ENCODE measurements at places on chromosomes 5 and 9.

DNA sequence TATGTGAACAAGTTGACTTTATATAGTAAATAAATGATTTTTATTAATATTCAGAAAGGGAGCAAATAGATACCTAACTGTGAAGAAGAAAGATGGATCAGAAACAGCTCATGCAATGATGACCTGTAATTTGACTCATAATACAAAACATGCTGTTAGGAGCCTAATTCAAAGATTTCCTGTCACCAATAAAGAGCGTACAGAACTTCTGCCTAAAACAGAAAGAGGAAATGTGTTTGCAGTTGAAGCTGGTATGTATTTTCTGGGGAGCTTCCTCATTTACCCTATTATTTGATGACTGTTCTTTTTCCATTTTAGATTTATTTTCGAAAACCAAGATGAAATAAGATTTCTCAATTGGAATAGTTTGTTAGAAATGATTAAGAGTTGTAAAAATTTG lies 11.4 kb downstream of the YTHDC2 start:
- no peak for DNase-seq

DNA sequence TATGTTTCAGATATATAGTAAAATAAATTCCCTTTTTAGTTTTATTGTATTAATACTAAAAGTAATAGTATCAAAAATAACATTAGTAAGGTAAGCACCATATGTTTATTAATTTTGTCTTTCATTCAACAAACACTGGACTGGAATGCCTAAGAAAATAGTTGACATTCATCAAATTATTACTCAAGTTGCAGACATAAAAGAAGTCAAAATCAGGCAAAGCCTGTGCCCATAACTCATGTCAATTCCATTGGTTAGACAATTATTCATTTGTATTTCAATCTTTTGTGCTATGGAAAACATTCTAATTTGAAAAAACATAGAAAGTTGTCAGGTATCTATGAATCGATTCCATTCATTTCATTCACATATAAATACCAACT lies 158.9 kb downstream of the CEMIP2 start:
- no peak for DNase-seq

- DNase-seq, result no peak
Observed at GRCh38 chr5:129246088-129246487, 151.5 kb downstream of the ISOC1 start.

- no peak for DNase-seq
Observed at GRCh38 chr5:134446938-134447337, 35.3 kb upstream of the CDKN2AIPNL start.

- DNase-seq, result peak; percentile 69
Observed at GRCh38 chr9:128911529-128912035, 9.2 kb upstream of the PHYHD1 start.

DNA sequence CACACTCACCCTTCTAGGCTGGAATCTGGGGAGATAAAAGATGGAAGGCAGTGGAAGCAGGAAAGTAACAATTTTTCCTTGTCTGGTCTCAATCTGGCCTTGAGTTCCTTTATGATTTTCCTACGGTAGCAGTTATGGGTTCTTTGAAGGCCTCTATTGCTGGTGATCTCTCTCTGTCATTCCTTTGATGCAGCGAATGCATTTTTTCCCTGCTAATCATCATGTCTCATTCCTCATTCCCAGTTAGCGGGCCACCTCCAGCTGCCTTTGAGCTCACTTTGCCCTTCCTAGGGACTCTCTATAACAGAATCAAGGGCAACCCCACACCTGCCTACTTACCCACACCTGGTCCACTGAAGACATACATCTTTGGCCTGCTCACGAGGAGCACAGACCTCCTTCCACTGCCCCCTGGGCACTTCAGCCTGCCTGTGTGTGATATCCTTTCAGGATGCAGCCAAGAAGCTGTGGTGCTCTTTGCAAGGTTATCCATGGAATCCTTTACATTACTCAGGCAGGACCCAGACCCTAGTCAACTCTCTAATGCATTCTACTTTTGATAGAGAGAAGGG lies 191.7 kb downstream of the DRD1 start:
- DNase-seq, result no peak

- no peak for DNase-seq
Observed at GRCh38 chr9:33880211-33881089, 63.5 kb downstream of the UBE2R2 start.

GRCh38 chr5:141010047-141010793 lies 41.0 kb upstream of the PCDHB1 start:
- no peak for DNase-seq

DNA sequence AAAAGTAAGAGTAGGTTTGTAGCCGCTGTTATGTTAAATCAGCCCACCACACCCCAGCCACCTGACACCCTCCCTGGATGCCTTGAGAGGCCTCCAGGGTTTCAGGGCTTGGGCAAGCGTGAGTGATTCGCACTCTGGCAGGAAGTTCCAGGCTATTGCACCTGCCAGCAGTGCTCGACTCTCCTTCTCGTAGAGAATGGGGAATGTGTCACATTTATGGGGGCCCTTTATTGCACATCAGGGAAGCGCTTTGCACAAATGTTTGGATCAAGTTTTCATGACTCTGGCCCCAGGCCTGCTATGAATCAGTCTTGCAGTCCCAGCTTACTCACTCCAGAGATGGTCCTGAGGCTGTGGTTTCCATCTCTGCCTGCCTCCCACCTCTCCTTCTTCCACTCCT lies 66.1 kb upstream of the ADRA1B start:
- DNase-seq, result peak; percentile 90

- DNase-seq, result no peak
Observed at GRCh38 chr5:123433596-123433995, 10.4 kb upstream of the CEP120 start.

GRCh38 chr5:141732417-141732816 lies 50.4 kb upstream of the ARAP3 start:
- no peak for DNase-seq

GRCh38 chr5:76445063-76445462 lies 42.0 kb downstream of the IQGAP2 start:
- no peak for DNase-seq

GRCh38 chr9:94644543-94644942 lies 5.2 kb upstream of the FBP1 start:
- no peak for DNase-seq

DNA sequence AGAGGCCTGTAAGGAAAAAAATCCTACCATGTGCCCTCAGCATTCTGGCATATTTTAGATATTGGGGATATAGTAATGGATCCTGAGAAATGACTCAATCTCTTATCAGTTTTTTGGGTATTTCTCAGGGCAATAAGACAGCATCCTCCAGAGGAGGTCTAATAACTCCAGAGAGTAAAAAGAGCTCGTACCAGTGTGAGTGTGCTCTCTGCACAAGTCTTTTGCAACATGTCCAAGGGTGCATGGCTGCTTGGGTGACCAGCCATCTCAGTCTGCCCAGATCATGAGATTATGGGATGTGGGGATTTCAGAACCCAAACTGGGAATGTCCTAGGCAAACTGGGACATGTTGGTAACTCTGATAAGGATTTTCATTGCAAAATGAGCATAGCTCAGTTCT lies 15.3 kb downstream of the ASPN start:
- no peak for DNase-seq

DNA sequence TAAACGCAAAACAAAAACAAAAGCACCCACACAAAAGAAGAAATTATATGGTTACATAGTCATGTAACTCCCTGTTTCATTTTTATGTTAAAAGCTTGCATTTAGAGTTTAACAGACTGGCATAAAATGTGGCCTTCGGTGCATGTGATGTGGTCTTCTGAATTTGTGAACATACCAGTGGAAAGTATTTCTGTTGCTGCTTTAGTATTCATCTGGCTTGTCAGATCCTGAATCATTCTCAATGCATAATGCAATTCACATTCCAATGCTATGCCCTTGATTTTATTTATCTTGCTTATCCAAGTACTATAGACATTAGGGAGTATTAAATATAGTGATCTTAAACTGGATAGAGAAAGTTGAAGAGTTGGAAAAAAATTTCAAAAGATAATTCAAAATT lies 740.2 kb upstream of the ZNF608 start:
- peak; percentile 76 for DNase-seq

- peak; percentile 65 for DNase-seq
Observed at GRCh38 chr5:145237843-145238242, 597.3 kb downstream of the PRELID2 start.

GRCh38 chr5:113387844-113388243 lies 46.9 kb downstream of the TSSK1B start:
- DNase-seq, result no peak
